Right hindlimb (tissue), 1 donor: ENCODE measurements at places on chromosomes 3 and 15.

DNA sequence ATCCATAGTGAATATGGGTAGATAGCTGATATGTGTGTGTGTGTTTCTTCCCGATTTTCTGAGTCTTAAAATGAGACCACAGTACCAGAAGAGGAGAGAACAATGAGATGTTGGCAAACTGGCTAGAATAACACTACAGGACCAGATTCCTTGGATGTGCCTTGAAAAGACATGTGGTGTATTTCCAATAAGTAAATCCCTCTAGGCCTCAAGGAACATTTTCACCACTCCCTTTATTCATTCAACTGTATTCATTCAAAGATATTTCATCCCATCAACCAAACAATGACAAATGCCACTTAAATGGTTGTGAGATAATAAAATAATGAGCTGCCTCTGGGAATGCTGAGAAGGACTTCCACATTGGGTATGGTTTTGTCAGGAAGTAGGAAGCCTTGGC, 8.7 kb upstream of the BNC1 start:
- no peak for DNase-seq

- no peak for DNase-seq
Measured at GRCh38 chr3:99186016-99186415, 284.5 kb upstream of the DCBLD2 start.

DNA sequence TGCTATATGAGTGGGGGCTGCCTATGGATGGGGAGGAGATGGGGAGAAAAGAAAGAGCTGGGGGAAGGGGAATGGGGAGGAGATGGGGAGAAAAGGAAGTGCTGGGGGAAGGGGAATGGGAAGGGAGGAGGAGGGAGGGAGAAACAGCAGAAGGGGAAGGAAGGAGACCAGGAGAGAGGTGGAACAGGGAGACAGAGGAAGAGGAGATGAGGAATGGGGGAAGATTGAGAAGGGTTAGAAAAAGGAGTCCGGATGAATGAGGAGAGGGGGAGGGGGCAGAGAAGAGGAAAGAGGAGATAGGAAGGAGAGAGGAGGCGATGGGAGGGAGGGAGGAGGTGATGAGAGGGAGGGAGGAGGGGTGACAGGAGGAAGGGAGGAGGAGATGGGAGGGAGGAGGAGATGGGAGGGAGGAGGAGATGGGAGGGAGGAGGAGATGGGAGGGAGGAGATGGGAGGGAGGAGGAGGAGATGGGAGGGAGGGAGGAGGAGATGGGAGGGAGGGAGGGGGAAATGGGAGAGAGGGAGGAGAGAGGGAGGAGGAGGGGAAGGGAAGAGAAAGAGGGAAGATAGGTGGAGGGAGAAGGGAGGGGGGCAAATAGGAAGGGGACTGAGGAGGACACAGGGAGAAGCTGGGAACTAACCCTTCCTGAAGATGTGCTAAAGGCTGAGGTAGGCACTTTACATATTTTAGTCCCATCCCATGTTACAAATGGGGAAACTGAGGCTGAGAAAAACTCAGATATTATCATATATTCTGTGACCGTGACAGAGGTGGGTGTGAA, 6.6 kb upstream of the BCL2L10 start:
- DNase-seq: no peak

- DNase-seq: no peak
Measured at GRCh38 chr3:7106635-7107034, 245.7 kb downstream of the GRM7 start.

- DNase-seq: no peak
Measured at GRCh38 chr15:100783291-100783690, 96.3 kb upstream of the ALDH1A3 start.

GRCh38 chr15:66401130-66402021, 14.7 kb downstream of the MAP2K1 start:
- DNase-seq: no peak
